Foreskin fibroblast (primary cell): ENCODE measurements at places on chromosomes 1 and 21.
A peak's percentile ranks its signal among the peaks of the same experiment; 100 is the strongest.

DNA sequence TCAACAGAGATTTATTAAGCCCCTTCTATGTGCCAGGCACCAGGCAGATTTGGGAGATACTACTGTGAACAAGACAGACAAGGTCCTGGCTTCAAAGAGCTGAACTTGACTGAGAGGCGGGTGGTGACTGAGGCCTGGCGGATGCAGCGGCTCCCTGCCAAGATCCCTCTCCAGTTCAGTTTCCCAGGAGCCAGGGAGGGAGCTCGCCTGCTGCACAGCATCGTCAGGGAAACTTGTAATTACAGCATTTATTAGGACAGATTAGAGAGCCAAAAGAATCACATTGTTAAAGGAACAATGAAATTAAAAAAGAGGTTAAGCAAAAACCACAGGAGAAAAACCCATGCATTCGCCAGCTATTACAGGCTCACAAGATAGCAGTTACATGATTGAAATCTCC lies 55.3 kb downstream of the ETS2 start:
- no peak for DNase-seq

- DNase-seq = no peak
These were observed 29.6 kb upstream of the BTG2 start for GRCh38 chr1:203275656-203276272.

DNA sequence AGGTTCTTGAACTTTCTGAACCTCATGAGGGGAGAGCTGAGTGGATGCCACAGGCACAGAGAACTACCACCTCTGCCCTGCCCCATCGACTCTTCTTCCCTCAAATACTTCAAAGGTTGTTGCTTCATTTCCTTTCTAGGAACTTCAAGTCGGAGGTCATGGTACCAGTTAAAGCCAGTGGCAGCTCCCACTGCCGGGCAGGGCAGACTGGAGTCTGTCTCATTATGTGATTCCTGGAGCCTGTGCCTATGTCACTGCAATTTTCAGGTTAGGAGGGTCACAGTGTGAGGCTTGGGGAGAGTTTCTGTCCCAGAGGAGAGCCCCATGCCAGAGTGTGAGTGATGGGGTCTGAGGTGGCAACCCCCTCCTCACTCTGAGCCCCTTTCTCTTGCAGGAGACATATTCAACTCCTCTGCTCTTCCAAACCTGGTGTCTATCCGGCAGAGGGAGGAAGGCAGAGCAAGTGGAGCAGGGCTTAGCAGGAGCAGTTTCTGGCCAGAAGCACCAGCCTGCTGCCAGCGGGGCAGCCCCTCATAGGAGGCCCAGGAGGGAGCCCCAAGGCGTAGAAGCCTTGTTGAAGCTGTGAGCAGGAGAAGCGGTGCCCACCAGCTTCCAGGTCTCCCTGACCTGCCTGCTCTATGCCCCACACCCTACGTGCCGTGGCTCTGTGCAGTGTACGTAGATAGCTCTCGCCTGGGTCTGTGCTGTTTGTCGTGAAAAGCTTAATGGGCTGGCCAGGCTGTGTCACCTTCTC lies 29.3 kb downstream of the CAMK1G start:
- DNase-seq = no peak

GRCh38 chr1:162992945-162993344 lies 76.2 kb upstream of the RGS4 start:
- no peak for DNase-seq

DNA sequence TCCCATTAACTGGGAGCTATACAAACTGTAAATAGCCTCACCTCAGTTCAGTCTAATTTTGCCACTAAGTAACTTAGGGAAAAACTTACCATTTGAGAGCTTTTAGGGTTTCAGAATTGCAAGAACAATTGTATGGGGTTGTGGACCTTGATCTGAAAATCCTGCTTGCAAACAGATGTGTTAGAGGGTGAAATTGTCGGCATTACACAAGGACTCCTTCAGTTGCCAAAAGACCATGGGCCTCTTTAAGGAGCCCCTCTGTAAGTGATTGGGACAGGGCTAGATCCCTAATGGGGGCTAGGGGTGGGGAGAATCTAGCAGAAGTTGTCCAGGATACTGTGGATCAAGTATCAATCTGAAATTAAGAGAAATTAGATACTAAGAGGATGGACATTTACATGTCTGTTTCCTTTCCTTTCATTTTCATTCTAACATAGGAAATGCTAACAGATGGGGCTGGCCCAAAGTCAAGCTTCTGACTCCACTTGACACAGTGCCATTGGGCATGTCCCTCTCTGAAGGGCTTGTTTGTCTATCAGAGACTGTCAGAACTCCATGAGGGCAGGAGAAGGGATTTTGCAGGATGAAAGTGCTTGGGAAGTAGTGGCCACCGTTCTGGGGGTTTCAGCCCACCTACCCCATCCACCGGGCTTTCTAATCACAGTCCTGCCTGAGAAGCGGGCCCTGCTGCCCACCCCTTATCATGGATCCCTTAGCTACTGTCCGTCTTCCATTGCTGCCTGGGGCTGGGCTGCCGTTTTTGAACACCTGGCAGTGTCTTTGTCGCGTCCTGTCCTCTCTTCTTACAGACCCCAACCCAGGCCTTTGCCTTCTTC lies 54.7 kb downstream of the STUM start:
- DNase-seq = peak; percentile 87

- no peak for DNase-seq
These were observed 738 bp downstream of the GNPAT start for GRCh38 chr1:231241750-231242149.
